Stimulated activated naive CD8-positive, alpha-beta T cell treated with anti-CD3 and anti-CD28 coated beads, Interleukin-15, amount 100 ng/mL, for 72 hours (primary cell): ENCODE measurements at places on chromosomes 3 and 15.

DNA sequence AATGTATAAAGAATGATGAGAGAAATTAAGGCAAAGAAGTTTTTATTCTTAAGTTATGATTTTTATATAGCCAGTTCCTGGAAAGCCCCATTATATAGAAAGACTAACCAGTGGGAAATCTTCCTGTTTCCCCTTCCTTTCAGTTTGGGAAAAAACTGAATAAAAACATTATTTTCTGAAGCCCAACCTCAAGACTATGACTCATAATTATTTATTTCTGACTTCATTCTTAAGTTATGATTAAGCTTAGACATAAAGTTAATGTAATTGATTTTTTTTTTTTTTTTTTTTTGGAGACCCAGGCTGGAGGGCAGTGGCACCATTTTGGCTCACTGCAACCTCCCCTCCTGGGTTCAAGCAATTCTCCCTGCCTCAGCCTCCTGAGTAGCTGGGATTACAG is 55.8 kb downstream of the TRPC1 start:
- no peak for DNase-seq

GRCh38 chr15:42921342-42921731 is 759 bp upstream of the TTBK2 start:
- peak; percentile 47 for DNase-seq

GRCh38 chr3:46206282-46207015 is 1.7 kb downstream of the CCR1 start:
- DNase-seq: no peak

DNA sequence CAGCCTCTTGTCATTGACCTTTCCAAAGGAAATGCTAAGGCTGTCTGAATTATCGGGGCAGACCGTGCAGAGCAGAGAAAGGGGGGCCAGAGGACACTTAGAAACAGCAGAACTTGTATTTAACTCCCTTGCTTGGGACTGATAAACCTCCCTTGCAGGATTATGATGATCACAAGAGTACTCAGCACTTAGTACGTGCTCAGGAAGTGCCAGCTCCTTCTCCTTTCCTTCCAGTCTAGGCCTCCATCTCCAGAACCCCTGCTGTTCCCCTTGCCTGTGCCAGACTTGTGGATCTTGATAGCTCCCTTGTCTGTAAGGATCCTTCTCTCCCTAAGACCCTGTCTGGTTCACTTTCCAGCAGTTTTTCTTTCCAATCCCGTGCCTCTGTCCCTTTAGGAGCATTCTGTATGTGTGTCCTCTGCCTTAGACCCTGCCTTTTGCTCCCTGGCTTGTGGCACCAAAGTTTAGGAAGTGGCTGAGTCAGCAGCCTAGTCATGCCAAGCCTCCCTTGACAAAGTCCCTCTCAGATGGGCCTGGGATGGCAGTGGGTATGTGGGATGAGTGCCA is 747 bp downstream of the SORD start:
- DNase-seq: no peak

- no peak for DNase-seq
These were observed 238.5 kb downstream of the WDR72 start for GRCh38 chr15:53520996-53521395.

- DNase-seq: no peak
These were observed 72.9 kb upstream of the DCBLD2 start for GRCh38 chr3:98974442-98974841.

GRCh38 chr15:54582863-54583643 is 604.8 kb downstream of the UNC13C start:
- no peak for DNase-seq

DNA sequence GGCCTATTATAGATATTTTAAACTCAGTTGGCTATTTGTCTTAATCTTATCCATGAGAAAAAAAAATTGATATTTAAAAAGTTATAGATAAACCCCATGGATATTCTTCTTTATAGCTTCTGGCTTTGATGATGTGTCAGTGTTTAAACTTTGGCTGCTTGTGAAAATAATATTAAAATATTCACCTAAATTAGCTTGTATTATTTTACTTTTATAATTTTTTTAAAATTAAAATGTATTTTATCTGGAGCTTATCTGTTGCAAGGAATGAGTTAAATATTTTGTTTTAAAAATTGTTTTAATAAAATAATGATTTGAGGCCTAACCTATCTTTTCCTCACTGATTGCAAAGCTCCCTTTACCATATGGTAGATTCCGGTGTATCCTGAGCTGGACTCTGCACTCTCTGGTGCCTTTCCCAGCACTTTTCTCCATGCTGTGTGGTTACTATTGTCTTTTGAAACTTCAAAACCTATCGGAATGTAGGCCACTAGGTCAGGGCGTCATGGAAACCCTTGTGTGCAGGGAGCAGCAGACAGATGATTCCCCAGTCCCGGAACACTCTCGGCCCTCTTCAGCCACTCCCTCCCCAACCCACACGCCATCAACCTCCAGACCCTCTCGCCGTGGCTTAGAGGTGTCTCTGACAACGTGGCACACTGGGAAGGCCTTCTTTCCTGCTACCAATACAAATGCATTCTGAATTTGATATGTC is 252.3 kb upstream of the ATP10A start:
- DNase-seq: no peak

DNA sequence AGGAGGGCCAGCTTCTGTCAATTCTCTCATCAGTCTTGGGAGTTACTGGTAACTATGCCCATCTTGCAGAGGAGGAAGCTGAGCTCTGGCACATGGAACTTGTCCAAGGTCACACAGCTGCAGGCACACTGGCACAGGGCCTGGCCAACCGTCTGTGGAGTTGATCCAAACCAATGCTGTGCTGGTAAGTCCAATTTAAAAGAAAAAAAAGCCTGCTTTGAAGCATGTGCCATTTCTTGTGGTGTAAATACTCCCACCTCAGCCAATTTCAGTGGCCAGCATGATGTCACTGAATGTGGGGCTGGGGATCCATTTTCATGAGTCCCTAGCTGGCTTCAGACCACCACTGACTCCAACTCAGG is 83.4 kb downstream of the CHSY1 start:
- peak; percentile 16 for DNase-seq

DNA sequence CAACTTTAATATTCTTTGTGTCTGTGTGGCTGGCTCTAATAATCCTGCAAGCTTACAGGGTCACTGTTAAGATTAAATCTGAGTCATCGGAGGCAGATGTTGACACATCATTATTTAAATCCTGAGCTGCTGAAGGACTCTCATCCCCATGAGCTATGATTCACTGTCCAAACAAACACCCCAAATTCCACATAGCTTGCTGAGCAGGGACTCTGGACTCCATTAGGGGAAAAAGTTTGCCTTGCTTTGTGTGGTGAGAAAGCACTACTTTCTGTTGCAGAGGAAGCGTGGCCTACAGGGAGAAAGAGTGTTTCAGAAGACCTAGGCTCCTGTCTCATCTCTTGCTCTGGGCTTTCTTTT is 213.7 kb downstream of the PDCD6IP start:
- DNase-seq: no peak

DNA sequence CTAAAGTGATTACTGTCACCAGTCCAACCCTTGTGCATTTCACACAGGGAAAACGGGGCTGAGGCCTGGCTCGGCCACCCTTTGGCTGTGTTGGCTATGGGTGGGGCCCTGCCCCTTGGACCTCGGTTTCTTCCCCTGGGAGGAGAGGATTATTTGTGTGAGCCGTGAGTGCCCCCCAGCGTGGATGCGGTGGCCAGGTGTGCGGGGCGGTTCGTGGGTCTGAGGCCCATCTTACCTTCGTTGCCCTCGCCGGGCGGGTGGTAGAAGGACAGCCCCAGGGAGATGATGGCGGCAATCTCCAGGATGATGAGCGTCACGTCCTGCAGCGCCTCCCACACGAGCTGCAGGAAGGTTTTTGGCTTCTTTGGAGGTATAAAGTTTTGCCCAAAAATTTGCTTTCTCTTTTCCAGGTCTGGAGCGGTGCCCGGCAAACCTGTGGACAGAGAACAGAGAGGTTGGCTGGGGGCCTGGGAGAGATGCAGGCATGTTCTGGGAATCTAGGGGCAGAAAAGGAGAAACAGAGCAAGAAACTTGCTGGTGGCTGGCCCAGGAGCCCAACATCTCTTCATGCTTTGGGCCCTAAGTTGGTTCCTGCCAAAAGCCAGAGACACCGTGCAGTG is 89.6 kb upstream of the SEC13 start:
- DNase-seq: no peak

GRCh38 chr3:12934431-12934830 is 93.1 kb upstream of the RPL32 start:
- DNase-seq: no peak

DNA sequence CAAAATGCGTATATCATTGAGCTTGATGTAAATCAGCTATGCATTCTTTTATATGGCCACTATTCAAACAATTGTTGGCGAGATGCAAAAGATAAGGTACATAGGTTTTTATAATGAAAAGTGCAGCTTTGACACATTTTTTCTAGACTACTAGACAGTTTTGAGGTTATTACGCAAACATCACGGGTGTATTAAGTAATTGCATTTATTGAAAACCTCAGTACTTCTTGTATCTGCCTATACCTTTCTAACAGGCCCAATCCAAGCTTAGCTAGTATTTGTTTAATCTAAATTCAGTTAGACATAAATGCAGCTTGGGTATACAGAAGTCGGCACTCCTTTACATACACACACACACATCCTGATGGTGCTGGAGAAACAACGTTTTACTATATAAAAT is 2.7 kb downstream of the SPESP1 start:
- DNase-seq: no peak

- no peak for DNase-seq
These were observed 24.6 kb downstream of the ITPR1 start for GRCh38 chr3:4517643-4518311.

DNA sequence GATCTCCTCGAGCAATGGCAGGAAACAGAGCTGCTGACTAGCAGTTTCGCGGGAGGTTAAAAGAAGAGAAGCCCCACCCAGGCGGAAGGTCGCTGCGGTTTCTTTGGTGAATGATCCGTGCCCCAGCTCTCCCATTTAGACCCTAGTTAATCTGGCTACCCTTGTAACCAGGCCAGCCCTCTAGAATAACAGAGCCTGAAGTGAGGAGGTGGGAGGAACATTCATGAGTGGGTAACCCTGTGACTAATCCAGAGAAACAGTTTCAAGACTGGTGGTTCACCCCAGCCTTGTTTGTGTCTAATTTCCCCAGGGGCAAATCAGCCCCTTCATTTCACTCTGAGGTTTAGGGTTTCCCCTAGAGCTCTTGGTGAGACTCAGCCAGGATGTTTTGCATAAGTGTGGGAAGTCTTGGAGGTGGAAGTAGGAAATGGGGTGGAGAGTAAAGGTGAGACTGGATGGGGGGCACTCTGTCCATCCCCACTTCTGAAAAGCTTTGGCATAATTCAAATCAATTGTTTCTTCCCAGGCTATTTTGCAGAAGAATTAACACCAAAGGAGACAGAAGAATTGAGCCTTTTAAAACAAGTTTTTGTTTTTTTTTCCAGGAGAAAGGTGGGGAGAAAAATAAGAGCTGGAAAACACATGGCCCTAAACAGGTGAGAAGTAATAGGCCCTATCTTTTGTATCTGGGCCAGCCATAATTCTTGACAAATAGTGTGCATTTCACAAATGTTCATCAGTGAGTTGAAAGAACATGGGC is 303.1 kb downstream of the RPLP1 start:
- peak; percentile 83 for DNase-seq

DNA sequence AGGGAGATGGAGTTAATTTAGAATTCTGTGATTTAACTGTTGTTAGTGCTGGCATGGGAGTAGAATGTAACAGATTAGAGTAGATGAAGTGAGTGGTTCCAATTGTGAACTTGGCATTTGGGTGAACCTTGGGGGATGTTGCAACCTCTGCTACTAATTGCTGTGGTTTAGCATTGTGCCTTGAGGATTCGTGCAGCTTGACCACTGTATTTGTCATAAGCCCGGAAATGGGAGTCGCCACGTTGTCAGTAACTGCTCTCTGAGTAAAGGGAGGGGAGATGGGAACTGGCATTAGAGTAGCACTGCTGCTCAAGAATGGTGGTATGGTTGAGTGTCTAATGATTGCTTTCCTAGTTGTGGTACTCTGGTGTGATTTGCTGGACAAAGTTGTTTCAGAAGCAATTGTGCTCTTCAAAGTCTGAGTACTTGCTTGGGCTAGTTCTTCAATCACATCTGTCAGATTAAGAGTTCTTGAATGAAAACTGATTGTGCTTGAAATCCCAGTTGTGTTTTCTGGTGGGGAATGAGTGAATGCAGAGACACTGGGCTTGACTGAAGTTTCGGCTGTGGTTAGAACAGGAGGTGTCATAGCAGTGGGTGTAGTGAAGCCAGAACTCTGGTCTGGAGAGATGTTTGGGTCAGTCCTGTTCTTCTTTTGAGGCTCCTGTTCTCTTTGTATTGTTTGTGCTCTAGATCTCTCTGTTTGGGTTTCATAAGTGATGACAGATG is 15.4 kb downstream of the IGSF10 start:
- DNase-seq: no peak

- DNase-seq: no peak
These were observed 4.4 kb downstream of the CLDN11 start for GRCh38 chr3:170423001-170423615.

GRCh38 chr15:48449734-48450133 is 118.5 kb downstream of the DUT start:
- DNase-seq: no peak

DNA sequence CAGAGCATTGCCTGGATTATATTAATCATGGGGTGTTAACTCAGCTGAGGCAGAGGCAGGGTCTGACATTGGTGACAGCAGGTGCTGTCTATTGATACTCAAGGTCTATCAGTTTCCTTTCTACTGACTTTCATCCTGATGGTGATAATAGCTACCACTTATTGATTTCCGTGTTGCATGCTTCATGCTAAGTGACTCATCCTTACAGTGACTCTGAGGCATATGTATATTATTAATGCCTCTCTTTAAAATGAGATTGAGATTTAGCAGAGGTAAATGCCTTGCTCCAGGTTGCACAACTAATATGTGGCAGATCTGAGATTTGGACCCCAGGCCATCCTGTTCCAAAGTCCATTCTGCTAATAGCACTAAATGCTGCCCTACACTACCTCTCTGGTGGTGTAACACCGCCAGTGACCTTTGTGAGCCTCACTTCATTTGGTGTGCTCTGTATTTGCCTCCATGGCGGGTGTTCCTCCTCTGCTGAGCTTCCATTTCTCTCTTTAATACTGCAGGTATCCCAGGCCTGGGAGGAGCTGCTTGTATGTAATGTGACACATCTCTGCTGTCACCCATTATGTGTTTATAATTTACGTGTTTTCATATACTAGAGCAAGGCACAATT is 50.4 kb downstream of the GPR171 start:
- DNase-seq: no peak

DNA sequence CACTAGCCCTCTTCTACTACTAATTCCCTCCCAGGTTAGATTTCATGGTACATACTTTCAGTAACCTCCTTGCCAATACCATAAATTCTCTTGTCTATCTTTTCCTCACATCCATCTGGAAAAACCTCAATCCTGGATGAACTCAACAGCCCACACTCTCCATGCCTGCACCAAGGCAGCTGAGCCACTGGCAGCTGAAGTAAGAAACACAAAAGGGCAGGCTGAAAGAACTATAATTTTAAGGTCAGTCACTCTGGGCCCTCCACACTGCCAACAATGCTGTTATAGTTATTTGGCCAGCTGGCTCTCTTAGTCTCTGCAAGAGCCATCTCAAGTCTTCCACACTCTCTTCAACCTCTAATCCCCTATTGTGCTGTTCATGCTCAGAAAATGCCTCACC is 15.1 kb upstream of the TIPARP start:
- DNase-seq: no peak
